ENCODE measurements at places on chromosomes 6 and 20.
A peak's percentile ranks its signal among the peaks of the same experiment; 100 is the strongest.

- DNase-seq, result no peak
Observed at GRCh38 chr6:4358414-4359107, 223.2 kb upstream of the ECI2 start.

DNA sequence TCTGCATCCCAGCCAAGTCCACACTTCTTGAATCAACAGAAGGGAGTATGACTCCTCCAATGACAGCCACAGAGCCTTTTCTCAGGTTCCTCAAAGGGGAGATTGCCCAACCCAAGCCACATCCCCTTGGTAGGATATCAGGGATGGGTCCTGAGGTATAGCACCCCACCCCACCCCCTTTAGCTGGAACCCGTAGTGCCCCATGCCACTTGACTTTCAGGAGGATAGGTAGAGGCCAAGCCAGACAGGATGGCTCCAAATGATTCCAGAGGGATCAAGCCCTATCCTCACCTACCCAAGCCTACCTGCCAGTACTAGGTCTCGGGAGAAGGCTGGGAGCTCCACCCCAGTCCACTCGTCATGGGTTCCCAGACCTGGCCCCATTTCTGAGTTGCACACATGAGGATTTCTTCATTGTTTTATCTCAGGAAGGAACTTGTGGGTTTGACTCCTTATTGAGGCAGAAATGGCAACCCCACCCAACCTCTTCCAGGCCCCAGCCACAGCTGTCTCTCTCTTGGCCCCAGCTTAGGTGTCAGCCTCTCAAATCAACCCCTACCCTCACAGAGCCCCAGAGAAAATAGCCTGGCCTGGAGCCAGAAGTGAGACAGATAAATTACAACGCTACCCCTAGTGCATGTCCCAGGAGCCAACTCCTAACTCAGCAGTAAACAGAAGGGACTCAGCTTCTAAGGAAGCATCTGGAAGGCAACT lies 3.6 kb downstream of the CCND3 start:
- peak; percentile 42 for DNase-seq

DNA sequence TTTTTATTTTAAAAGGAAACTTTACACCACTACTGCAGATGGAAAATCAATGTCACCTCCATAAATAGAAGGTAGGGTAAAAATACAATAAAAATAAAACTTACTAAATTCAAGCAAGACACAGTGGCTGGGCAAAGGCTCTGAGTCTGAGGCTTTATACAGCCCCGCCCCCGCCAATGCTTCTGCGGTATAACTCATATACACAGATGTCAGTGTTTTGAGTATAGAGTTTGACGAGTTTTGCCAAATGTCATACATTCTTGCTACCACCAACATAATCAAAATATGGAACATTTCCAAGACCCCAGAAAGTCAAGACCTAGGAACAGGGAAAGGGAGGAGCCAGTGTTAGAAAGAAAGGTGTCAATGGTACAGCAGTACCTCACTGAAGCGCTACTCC lies 12.8 kb downstream of the NFATC2 start:
- DNase-seq, result peak; percentile 41

DNA sequence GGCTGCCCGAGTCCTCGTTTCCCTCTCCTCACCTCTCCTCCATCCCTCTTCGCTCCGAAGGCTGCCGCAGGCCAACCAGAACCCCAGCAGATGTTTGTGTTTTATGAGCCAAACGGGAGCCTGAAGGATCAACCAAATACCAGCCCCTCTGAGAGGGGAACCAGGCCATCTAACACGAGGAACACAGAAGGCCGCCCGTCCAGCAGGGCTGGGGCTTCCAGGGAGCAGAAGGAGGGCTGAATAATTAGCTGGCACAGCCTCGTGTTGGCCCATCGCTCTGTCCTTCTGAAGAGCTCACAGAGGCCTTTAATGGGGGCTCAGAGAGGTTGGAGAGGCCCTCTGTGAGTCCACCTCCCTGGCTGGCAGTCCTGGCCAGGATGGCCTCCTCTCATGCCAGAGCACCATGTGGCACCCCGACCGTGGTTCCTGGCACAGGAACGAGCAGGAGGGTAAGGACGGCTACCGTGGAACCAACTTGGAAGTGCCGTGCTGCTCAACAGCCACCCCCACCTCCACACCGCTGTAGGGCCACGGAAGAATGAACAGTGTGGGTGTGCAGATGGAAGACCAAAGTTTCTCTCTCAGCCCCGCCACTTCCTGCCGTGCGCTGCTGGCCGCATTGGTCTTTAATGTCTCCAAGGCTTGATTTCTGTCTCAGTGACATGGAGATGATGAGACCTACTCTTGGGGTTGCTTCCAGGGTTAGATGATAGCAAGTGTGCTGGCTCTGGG lies 155.2 kb downstream of the SCML4 start:
- DNase-seq, result no peak

- no peak for DNase-seq
Observed at GRCh38 chr6:136158387-136158821, 91.7 kb downstream of the MTFR2 start.

DNA sequence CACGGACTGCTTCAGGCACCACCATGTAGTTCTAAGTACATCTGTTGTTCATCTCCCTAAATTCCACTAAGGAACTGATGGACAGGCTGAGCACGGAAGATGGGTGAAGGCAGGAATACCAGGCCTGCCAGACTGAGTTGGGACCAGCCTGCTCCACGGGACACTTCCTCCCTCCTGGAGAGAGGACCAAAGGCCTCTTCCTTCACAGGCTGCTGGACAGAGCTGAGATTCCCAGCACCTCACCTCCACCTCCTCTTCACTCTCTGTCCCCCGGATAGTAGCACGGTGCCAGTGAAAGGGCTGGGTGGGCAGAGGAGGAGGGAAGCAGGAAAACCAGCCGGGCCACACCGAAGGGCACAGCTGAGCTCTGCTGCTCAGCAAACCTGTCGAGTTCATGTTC lies 22.9 kb upstream of the TCFL5 start:
- DNase-seq, result no peak

DNA sequence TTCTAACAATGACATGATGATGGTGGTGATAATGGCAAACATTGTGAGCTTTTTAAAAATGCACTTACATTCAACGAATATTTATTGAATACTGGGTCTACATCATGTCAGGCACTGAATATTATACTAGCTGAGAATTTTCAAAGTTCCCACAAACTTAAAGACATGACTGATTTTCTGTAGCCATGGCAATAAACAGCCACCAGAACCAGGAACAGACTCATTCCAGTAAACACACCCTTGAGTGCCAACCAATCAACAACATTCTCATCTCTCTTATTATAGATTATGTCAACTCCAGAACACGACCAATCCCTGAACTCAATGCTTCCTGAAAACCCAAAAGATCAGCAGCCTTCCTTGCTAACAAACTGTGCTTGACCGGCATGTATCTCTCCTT lies 212.4 kb upstream of the RUNX2 start:
- DNase-seq, result no peak

Data from CD4-positive, alpha-beta T cell treated with Interferon gamma for 1 hour (primary cell).